EL (cell line): ENCODE measurements at places on chromosomes 11 and 22.

GRCh38 chr11:6601041-6601461 lies 2.4 kb downstream of the RRP8 start:
- DNase-seq = no peak

DNA sequence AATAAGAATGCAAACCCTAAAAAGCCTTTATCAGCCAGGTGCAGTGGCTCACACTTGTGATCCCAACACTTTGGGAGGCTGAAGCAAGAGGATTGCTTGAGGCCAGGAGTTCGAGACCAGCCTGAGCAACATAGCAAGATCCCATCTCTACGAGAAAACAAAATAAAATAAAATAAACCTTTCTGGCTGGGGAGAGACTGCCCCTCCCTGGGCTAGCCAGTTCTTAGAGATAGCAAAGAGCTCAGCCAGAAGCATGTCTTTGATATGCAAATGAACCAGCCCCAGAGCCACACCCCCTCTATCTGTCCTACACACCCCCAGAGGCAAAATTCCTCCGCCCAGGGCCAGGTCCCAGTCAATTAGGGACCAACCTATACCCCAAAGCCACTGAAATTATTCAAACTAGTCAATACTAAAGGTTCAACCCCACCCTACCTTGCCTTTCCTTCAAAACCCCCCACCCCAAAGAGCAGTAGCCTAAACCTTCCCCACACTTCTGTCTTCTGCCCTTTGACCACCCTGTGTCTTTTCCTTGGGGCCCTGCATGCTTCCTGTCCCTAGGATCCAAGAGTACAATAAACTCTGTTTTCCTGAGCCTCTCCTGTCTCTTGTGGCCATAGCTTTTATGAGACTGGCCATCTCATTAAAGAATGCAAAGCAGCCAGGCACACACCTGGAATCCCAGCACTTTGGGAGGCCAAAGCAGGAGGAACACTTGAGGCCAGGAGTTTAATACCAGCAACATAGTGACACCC lies 37.3 kb upstream of the CXCR5 start:
- DNase-seq = no peak

DNA sequence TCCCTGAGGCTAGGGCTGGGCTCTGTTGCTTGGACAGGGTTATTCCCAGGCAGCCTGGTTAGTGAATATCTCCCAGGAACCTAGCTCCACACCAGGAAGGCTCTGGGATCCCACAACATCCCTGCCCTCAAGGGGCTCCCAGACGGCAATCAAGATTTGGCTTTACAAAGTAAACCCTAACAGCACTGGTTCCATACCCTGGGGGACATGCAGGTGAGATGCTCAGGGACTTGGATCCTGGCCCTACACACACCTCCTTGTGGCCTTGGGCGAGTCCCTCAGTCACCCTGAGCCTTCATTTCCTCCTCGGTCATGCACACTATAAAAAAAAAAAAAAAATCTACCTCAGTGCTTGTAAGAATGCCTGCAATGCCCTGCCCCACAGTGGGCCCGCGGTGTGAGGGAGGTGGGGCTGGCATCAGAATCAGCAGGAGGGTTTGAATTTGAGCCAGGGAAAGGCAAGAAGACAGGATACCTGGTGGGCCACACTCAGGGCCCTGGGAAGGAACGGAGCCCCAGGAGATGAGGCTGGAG lies 86.3 kb downstream of the MORC2 start:
- no peak for DNase-seq

DNA sequence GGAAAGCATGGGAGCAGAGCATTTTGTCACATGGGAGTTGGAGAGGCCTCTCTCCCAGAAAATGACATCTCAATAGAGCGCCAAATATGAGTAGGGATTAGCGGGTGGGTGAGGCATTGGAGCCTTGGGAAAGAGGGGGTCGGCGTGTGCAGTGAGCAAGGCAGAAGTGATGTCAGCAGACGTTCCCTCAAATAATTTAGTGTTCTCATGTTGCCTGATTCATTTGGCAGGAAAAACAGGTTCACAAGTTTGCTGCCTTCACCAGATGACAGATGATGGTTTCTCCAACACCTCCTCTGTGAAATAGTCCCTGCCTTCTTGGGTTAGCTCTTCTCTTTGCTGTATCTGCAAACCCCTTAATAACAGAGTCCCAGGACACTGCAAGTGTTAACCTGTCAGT lies 118.5 kb upstream of the ARHGAP20 start:
- no peak for DNase-seq

- DNase-seq = no peak
These were observed 4.7 kb upstream of the RANBP1 start for GRCh38 chr22:20111045-20111688.

- peak; percentile 64 for DNase-seq
These were observed 13.4 kb downstream of the SYT7 start for GRCh38 chr11:61567286-61568061.

DNA sequence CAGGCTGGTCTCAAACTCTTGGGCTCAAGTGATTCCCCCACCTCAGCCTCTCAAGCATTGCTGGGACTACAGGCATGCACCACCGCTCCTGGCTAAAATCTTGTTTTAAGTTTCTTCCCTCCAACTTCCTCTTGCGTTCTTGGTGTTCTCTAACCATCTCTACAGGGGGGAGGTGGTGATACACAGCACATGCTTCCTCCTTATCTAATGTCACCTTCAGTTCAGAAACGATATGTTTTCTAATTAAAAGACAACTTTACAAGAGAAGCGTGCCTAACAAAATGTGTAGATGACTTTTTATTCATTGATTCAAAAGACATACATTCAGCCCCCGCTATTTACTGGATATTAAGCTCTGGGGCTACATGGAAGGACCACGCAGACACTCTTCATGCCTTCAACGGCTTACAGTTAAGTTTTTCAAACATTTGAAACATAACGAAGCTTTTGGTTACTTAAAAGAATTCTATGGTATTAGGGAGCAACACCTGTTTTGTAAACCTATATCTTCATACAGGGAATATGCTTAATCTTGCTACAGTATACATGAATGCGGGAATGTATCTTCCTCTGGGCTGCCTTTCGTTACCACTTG lies 933 bp upstream of the DLAT start:
- no peak for DNase-seq

GRCh38 chr11:131889146-131889577 lies 518.7 kb downstream of the NTM start:
- peak; percentile 71 for DNase-seq

DNA sequence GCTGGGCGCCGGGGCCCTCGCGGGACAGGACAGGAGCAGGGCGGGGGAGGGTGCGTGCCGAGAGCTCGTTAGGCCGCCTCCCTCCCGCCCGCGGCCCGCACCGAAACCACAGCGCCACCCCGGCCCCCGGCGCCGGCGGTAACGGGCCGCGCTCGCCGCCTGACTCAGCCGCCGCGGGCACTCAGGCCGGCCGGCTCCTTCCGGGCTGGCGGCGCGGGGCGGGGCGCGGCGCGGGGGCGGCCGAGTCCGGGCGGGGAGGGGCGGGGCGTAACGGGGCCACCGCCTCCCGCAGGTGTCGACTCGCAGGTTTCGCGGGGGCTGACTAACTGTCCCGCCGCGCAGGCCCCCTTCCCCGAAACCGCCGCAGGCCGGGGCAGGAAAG lies at the start of gene AP5B1:
AP5B1 (minus strand) TSS at position 207 of the 382 bp plus-strand sequence. CDS start 385 bp downstream, outside the sequence.
- DNase-seq = peak; percentile 73

DNA sequence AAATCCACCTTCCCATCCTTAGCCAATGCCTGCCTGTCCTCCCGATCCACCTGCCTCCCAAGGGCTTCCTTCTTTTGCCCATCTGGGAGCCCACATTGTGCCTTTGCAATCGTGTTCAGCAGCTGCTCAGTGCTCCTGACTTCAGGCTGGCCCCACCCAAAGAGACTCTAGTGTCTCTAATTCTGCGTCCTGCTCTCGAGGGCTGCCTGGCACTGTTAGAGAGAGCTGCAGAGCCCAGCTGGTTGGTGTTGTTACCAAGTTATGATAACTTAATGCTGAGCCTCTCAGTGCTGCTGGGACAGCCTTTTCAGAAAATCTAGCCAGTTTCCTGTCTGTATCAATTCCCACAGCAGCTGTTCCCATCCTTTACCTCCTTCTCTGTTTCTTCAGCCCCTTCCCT lies 69.1 kb downstream of the MICAL2 start:
- no peak for DNase-seq

DNA sequence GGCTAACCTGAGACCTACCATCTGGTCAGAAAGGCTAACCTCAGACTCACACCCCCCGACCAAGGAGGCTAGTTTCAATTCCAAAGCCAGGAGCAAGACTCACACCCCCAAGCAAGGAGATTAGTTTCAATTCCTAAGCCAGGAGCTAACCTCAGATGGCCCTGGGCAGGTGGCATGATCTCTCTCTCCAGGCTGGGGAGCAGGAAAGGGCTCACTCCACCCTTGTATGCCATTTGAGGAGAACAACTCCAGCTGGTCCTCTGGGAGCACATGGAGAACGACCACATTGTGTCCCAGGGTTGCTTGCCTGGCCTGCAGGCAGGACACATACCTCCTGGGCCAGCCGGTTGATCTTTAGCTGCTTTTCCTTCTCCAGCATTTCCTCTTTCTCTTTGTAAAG lies 32.6 kb downstream of the USH1C start:
- no peak for DNase-seq

GRCh38 chr11:5674391-5674790 lies 10.5 kb downstream of the TRIM5 start:
- DNase-seq = no peak

- DNase-seq = no peak
These were observed 95.4 kb upstream of the PITPNB start for GRCh38 chr22:28014211-28015045.

- no peak for DNase-seq
These were observed 90.6 kb downstream of the DSCAML1 start for GRCh38 chr11:117706322-117706814.

GRCh38 chr11:42271306-42271705 lies 811.9 kb upstream of the LRRC4C start:
- DNase-seq = no peak

DNA sequence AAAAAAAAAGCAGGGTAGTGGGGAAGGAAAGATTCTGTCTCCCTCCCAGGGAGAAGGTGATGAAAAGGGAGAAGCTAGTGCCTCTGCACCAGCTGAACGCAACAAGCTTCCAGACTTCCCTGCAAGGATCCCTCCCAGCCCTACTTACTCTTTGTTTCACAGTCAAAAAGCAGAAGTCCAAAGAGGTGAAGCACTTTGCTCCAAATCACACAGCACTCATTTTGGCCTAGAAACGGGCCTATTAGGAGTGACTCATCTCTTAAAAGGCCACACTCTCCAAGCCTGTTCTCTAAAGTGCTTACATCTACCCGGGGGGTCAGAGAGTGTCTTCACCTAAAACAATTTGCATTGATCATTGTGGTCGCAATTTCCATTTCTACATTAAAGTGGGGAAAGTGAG lies 17.7 kb upstream of the GRK3 start:
- peak; percentile 36 for DNase-seq

DNA sequence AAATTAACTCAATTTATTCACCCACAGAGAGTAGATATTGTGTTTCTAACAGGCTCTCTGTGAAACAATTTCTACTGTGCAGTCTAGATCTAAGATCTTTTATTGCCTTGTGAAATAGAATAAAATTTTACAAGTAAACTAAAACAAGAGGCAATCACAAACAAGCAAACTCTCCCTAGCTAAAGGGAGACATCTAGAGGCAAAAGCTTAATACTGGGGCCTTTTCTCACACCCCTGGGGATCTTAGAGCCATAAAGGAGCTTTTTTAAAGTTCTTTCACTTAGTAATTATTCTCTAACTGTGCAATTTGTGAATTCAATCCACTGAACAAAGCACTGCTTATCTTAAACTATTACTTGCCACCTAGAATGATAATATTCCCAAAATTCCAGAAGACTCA lies 19.7 kb downstream of the ALG9 start:
- DNase-seq = peak; percentile 5

DNA sequence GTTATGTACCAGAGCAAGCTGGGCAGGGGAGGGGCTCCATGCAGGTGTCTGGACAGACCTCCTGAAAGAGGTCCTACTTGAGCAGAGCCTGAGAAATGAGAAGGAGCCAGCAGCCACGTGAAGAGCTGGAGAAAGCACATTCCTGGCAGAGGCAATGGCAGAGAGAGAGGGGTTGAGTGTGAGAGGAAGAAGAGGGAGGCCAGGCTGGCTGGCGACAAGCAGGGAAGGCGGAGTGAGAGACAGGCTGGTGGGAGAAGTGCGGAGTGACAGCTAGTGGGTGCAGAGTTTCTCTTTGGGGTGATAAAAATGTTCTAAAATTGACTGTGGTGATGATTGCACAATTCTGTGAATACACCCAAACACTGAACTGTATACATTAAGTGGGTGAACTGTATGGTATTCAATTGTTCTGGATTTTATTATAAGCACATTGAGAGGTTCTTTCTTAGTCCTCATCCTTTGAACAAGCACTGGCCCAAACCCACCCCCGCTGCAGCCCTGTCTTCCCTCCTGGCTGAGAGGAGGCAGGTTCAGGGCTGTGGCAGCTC lies 29.4 kb downstream of the RPL27A start:
- DNase-seq = no peak

GRCh38 chr11:120634706-120635105 lies 123.2 kb downstream of the GRIK4 start:
- DNase-seq = no peak

DNA sequence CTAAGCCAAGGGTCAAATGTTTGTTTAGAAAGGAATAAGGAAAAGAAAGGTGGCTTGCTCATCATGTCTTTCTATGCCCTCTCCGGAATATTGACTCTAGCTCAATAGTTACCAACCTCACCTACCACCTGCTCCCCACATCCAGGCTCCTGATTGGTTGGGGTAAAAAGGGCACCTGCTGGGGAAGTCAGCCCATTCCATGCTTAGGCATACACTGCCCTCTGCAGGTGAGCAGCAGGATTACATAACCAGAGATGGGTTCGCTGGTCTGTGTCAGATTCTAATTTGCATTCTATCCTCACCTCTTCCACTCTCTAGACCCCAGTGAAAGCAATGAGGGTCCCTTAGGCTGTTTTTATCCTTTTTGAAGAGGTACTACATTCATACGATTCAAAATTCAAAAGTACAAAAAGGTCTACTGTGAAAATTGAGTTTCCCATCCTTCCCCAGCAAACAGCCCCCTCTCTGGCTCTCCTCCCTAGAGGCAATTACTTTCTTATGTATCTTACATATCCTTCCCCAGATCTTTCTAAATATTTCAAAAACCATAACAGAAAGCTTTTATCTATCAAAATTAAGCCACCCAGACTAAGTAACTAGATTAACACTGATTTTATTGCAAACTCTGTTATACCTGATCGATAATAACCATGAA lies 98.0 kb upstream of the ASPHD2 start:
- DNase-seq = peak; percentile 50

DNA sequence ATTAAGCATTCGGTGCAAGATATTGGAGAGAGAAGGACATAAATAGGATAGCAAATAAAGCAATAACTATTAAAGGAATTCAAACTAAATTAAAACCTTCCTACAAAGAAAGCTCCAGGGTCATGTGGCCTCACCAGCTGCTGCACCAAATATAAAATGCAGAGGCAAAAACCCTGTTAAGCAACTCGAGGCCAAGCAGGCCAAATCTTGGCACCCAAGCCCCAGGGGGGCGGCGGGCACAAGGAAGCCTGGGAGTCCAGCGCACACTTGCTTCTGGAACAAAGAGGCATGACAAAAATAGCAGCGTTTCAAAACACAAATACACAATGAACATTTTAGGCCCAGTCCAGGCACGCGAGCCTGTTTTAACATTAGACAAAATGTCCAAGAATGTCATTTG lies 20.8 kb downstream of the KRTAP5-6 start:
- DNase-seq = no peak
